Testis (tissue), 5 donors: ENCODE measurements at places on chromosomes 1 and 21. TPM values are rescaled to one million over a fixed set of nuclear protein-coding genes. Genes with fewer than 3 reads are reported as not detected.

The RAB3B gene
- 1.4 TPM for total RNA-seq

The RPTN gene
- 0.06 TPM for total RNA-seq

DNA sequence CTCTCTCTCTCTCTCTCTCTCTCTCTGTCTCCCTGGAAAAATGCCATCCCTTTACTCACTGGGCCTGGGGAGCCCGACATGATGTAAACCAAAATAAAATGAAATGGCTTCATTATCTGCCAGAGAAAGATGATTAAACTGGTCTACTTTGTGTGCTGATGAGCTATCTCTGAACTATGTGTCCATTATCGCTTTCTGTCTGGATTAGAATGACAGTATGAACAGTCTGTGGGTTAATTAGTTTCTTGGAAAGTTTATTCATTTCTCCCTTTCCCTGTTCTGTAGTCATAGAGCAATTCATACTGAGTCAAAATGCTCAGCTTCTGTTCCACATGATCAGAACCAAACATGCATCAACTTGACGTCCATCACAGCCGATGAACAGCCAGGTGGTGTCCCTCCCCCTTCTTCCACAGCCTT is 72.4 kb upstream of the KCND3 start:
- no peaks in the 10 kb centered on the region for H3K27me3 ChIP-seq
- peaks cover 15% of the 10 kb centered on the region for H3K4me1 ChIP-seq
- no peak overlapping the region for H3K27ac ChIP-seq
- no peak for DNase-seq

DNA sequence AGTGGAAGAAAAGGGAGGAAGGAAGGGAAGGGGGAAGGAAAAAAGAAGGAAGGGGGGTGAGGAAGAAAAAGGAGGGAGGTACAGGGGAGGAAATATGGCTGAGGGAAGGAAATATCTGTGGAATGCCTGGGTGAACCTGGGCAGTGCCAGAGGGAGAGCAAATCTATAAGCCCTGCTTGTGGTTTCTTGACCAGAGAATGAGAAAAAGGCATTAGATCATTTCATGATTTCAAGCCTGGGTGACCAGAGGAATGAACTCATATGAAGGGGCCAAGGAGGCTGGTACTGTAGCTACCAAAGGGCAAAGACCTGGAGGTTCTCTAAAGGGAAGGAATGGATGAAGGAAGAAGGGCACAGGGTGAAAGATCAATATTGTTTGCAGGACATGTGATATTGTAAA is 31.4 kb downstream of the GNG12 start:
- no peaks in the 10 kb centered on the region for H3K36me3 ChIP-seq
- H3K27me3 ChIP-seq, result no peaks in the 10 kb centered on the region
- H3K4me1 ChIP-seq, result no peaks in the 10 kb centered on the region
- DNase-seq, result no peak

- no peak overlapping the region for H3K27ac ChIP-seq
- H3K4me1 ChIP-seq, result peaks cover 23% of the 10 kb centered on the region
- no peaks in the 10 kb centered on the region for H3K36me3 ChIP-seq
- no peak for DNase-seq
Measured at GRCh38 chr1:19310061-19310460, 1.9 kb downstream of the AKR7A2 start.

DNA sequence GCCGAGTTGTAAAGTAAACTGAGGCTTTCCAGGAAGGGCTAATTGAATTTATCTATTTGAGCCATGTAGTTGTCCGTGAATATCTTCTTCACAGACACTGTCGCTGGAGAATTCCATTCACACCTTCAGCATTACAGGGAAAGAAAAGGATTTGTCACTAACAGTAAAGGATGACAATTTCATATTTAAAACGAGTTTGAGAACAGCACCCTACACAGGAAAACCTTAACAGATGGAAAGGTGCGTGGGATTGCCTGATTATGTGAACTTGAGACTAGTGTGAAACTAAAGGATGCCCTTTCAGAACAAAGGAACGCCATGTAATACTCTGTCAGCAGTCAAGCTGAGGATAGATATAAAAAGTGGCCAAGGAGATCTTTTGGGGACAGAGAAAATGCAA is 492.5 kb upstream of the ADGRL2 start:
- H3K4me3 ChIP-seq, result no peak overlapping the region
- H3K4me1 ChIP-seq, result no peaks in the 10 kb centered on the region
- no peak for DNase-seq
- no peaks in the 10 kb centered on the region for H3K27me3 ChIP-seq
- H3K36me3 ChIP-seq, result no peaks in the 10 kb centered on the region
- H3K27ac ChIP-seq, result no peak overlapping the region

DNA sequence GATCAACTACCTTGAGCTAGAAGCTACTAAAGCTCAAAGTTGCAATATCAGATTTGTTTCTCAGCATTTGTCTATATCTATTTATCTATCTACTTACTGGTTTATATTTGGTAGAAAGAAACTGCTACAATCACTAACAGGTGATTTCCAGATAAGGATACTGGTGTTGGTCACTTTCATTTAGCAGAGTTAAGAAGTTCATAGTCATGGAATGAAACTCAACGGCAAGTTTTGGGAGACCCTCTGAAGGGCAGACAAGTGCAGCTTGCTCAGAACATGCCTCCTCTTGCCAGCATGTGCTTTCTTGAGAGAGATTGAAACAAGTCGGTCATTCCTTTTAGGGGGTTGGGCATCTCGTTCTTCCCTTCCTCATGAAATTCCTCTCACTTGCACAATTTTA is 296.5 kb downstream of the GRIK1 start:
- H3K27me3 ChIP-seq, result no peaks in the 10 kb centered on the region
- no peaks in the 10 kb centered on the region for H3K4me1 ChIP-seq
- no peak overlapping the region for H3K27ac ChIP-seq
- H3K4me3 ChIP-seq, result no peak overlapping the region
- no peaks in the 10 kb centered on the region for H3K36me3 ChIP-seq

GRCh38 chr1:205048382-205048781 is 5.4 kb downstream of the CNTN2 start:
- no peak overlapping the region for H3K4me3 ChIP-seq

DNA sequence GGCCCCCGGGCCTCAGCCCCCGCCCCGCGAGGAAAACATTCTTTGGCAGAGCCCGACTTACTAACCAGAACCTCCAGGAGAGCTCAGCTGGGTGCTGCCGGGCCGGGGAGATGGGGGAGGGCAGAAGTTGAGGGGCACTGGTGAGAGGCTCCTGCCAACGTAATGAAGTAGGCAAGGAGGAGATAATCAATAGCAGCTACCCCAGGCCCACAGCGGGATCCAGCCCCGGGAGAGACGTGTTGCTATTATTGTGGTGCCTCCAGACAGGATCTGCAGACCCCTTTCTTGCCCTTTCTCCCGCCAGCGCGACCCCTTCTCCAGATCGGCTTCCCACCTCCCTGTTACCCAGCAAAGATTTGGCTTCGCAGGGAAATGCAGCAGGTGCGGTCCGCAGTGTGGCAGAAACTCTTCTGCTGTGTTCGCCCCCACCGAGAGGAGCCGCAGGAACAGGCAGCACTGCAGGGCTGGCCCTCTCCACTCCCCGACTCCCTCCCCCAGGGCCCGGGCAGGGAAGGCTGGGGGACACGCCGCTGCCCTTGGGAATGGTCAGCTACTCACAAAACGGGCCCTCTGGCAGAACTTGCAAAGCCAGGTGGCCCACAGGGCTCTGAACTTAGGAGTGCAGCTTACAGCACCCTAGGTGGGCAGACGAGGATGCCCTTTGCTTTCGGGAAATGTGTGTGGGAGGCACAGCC is 1.5 kb upstream of the KCNA2 start:
- H3K4me1 ChIP-seq, result peaks cover 7% of the 10 kb centered on the region
- peak overlapping the region; percentile 67 for H3K4me3 ChIP-seq
- H3K27ac ChIP-seq, result no peak overlapping the region
- H3K27me3 ChIP-seq, result no peaks in the 10 kb centered on the region
- H3K36me3 ChIP-seq, result no peaks in the 10 kb centered on the region

DNA sequence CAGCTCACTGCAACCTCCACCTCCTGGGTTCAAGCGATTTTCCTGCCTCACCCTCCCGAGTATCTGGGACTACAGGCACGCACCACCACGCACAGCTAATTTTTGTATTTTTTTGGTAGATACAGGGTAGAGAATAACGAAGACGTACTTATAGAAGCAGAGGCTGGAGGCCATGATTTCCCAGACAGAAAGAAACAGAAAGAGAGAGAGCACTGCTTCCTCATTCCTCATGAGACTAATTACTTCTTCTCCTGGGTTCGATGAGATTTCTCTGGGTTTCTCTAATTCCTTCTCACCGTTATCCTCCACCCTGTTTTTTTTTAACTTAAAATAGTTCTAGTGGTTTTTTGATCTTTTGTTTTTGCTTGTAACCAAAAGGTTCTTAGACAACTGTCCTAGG is 23.4 kb upstream of the PTP4A2 start:
- no peaks in the 10 kb centered on the region for H3K27me3 ChIP-seq
- peaks cover 13% of the 10 kb centered on the region for H3K4me1 ChIP-seq
- no peak for DNase-seq

DNA sequence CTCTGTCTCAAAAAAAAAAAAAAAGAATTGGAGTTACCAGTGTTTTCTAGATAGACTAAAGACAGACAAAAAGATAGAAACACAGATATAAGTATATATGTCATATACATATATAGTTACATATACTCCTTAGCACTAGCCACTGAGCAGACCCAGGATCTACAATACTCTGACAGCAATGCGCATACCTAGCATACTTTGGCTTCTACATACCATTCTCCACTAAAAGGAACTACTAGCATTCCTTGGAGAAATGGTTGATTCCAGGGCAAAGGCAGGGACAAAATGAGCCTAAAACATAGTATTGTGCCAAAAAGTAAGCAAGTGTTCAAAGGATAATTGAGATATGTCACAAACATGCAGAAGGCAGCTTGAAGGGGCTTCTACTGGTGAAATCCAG is 22.7 kb downstream of the SYNJ1 start:
- H3K4me3 ChIP-seq, result no peak overlapping the region
- H3K36me3 ChIP-seq, result no peaks in the 10 kb centered on the region
- H3K27ac ChIP-seq, result no peak overlapping the region
- DNase-seq, result no peak

- no peak overlapping the region for H3K4me3 ChIP-seq
- peaks cover 8% of the 10 kb centered on the region for H3K4me1 ChIP-seq
- no peak overlapping the region for H3K27ac ChIP-seq
- DNase-seq, result no peak
- H3K27me3 ChIP-seq, result no peaks in the 10 kb centered on the region
Measured at GRCh38 chr1:243734308-243734695, 115.7 kb downstream of the AKT3 start.

GRCh38 chr1:15414445-15414983 is 4.8 kb downstream of the EFHD2 start:
- no peak overlapping the region for H3K4me3 ChIP-seq
- no peaks in the 10 kb centered on the region for H3K27me3 ChIP-seq
- DNase-seq, result no peak
- peaks cover 54% of the 10 kb centered on the region for H3K4me1 ChIP-seq
- H3K36me3 ChIP-seq, result no peaks in the 10 kb centered on the region

GRCh38 chr1:34768856-34769255 is 9.3 kb downstream of the GJB4 start:
- H3K4me3 ChIP-seq, result no peak overlapping the region
- no peak overlapping the region for H3K27ac ChIP-seq
- H3K36me3 ChIP-seq, result no peaks in the 10 kb centered on the region
- H3K4me1 ChIP-seq, result no peaks in the 10 kb centered on the region
